ENCODE measurements at places on chromosomes 12 and 14.
A peak's percentile ranks its signal among the peaks of the same experiment; 100 is the strongest.

DNA sequence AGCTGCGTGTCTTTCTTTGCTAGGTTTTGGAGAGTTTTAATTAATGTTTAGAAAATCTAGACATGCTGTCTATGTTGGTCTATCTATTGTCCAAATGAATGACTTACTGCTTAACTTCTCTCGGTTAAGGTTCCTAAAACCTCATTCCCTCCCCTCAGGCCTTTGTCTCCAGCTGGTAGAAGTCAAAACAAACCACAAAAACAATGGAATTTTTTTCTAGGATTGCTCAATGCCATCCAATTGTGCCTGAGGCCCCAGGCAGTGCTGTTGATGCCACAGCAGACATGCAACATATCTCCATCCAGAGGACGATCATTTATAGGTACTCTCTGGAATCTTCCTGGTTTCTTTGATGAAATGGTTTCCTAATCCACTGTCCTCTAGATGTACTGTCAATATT is 448.2 kb upstream of the TBX3 start:
- no peak for DNase-seq

DNA sequence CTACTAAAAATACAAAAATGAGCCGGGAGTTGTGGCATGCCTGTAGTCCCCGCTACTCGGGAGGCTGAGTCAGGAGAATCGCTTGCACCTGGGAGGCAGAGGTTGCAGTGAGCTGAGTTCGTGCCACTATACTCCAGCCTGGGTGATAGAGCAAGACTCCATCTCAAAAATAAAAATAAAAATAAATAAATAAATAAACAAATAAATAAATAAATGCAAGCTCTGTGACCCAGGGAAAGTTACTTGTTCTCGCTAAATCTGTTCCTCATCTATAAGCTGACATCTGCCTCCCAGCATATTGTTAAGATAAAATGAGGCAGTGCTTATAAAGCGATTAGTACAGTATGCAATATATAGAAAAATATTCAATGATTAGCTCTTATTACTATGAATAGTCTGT is 56.4 kb upstream of the STK38L start:
- DNase-seq = no peak

DNA sequence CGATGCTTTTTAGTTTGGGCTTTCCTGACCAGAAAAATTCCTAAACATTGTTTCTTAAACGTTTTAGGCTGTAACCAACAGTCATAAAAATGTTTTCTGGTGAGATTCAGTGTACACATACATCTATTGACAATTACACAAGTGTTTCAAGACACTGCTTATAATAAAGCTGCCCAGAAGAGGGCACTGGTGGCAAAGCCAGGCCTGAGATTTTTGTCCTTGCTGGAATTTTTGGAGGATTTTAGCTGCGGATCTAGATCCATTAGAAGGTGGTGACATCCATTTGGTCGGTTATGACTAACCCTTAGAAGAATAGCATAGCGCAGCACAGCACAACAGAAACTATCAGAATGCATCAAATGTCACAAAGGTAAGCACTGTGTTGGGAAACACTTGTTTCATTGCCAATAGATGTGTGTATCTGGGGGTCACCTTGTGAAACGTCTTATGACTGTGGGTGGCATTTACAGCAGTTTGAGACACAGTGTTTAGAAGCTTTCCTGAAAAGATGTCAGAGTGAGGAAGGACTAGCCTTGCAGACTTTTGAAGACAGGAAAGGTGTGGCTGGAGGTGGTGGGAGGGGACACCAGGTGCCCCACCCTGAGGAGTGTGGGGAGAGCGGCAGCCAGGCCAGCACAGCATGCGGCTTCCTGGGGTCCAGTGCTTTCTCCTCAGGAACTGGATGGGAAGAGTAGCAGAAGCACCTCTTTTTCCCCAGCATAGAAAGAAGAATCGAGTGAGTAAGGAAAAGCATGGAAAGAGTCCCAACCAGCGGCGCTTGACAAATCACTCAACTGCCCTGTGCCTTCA is 54.7 kb upstream of the FKBP4 start:
- no peak for DNase-seq

GRCh38 chr12:69653703-69654102 is 43.0 kb upstream of the LRRC10 start:
- DNase-seq = no peak

DNA sequence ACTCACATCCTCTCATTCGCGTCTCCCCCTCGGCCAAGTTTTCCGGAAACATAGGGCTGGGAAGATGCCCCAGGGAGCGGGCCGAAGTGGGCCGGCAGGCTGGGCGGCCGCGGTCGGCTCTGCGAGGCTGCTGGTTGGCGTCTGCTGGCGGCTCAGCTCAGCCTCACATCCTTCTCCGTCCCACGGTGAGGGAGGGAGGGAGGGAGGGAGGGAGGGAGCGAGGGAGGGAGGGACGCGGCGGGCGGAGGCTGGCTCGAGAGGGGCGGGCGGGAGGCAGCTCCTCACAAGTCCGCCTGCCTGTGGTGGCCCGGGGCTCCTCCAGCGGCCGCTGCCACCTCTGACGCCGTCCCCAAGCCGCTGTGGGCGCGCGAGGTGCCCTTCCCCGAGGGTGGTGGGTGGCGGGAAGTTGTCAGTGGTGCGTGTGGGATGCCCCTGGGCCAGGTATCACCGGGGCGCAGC is 93.8 kb downstream of the RFLNA start:
- DNase-seq = peak; percentile 75

GRCh38 chr14:51818748-51819380 is 41.5 kb upstream of the GNG2 start:
- DNase-seq = no peak

DNA sequence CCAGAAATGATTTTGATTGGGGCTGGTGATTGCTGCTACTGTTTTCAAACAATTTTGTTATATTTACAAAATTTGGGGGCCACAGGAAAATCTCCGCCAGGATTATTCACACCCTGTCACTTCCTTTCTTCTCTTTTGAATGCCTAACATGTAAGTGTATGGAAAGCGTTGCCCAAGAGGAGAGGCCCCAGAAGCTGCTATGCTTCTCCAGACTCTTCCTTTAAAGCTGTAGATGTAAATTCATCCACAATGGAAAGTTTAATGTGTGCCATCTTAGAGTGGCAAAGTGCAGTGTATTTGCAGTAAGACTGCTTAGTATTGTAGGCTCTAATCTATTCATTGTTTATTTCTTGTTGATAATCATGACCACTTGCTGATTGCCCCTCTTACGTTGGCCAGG is 136.7 kb upstream of the LRIG3 start:
- DNase-seq = no peak

GRCh38 chr12:123278101-123278627 is 6.5 kb upstream of the CDK2AP1 start:
- DNase-seq = peak; percentile 83

DNA sequence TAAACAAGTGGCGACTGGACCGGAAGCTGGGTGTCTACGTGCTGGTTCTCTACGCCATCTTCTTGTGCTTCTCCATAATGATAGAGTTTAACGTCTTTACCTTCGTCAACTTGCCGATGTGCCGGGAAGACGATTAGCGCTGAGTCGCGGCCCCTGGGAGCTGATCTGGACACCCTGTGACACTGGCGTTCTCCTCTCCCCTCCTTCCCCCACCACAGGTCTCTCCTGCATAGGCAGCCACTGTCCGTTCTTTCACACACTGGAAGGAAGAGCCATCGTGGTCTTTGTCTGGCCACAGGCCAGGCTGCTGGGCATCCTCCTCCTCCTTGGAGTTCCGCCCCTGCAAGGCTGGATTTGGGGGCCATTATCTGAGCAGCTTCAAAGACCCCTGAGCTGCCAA is 20.1 kb upstream of the RIN3 start:
- no peak for DNase-seq

DNA sequence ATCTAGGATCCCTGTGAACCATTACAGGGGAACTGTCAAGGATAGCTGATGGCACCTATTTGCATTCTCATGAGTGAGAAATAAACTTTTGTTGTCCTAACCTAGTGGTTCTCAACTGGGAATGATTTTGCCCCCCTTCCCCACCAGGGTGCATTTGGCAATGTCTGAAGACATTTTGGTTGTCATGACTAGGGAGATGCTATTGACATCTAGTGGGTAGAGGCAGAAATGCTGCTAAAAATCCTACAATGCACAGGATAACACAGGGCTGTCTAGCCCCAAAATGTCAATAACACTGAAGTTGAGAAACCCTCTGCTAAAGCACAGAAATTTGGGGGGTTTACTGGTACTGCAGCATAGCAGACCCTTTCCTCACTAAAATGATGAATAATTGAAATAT is 140.9 kb upstream of the SRRM4 start:
- no peak for DNase-seq

- no peak for DNase-seq
Measured at GRCh38 chr14:61388976-61389576, 67.7 kb downstream of the PRKCH start.

DNA sequence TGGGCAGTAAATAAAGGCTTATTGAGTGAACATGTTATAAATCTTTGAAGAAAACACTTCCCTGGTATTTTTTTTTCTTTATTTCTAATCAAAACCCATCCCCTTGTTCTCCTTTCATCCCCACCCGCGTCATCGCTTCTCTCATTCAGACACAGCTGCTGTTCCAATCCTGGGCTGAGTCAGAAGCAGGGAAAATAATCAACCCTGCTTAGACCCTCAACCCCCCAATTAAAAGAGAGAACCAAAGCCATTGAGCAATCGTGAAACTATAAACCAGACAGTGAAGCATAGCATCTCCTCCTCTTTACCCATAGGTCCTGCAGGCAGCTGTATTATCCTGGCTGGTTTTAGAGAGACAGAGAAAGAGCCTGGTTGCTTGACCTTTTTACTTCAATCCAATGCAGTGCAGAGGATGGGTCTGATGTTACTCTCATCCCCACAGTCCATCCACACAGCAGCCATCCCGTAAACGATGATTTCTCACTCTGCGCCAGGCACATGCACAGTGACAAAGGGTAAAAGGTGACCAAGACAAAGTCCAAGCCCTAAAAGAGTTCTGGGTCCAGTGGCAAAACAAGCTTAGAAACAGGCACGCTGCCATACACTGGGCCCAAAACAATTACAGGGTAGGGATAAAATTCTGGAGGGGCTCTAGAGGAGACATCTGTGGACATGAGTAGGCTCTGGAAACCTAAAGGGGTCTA is 238.3 kb downstream of the GALC start:
- DNase-seq = no peak

- no peak for DNase-seq
Measured at GRCh38 chr14:36254020-36254624, 66.3 kb downstream of the MBIP start.

DNA sequence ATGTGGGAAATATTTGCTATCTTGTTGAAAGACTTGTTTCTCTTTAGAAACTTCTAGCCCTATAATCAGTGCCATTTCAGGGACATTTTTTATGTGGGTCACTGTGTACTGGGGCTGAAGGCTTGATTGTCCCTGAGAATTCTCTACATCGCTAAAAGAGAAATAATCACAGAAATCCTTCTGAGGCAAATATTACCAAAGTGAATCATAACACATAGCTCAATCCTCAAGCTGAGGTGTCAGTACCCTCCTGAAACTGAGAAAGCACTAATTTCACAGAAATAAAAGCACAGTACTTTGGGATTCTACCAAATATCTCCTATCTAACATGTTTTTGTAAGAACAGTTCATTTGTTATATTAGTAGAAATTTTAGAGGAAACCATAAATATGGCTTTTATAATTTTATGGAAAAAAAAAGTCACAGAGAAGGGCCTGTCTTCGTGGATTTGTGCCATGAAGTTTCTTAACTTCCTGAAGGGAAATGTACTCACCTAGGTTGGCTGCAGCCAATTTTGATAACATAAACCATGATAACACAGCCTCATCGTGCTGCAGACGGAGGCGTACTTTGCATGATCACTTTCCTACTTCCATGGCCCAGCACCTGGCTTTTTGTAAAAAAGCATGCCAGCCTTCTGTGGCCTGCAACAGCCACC is 163.7 kb upstream of the HIF1A start:
- DNase-seq = no peak

DNA sequence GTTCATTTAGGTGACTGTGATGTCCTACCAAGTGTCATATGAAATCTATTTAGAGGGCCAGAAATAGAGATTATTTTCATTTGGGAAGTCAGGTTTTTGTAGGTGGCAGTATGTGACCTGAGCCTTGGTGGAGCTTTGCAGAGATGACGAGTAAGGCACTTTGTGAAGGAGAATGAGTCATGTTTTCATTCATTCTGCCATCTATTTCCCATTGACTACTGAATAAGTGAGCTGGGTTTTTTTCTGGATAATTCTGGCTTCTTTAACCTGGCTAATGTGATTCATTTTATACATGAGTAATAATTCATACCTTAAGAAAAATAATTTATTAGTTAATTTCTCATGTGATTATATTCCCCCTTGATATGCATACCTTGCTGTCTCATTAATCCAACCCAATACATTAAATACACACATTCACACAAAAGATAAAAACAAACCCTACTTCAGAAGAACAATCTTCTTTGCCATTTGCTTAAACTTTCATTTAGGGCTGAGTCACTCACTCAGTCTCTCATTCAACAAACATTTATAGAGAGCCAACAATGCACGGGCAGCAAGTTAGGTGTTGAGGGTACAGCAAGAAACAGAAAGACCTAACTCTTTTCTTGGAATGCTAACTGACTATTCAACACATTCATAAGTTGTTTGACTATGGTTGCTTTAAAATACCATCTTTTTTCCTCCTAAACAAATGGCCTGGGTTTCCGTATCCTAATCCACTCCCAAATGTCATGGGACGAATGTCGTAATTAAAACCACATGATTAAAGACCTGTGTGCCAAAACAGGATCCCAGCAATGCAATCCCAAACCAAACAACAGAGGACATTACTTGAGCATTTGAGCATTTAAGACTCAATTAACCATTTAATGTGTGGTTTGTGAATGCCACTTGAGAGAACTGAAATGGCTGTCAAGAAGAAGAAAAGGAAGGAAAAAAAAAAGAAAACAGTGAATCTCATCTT is 78.0 kb downstream of the KITLG start:
- no peak for DNase-seq

DNA sequence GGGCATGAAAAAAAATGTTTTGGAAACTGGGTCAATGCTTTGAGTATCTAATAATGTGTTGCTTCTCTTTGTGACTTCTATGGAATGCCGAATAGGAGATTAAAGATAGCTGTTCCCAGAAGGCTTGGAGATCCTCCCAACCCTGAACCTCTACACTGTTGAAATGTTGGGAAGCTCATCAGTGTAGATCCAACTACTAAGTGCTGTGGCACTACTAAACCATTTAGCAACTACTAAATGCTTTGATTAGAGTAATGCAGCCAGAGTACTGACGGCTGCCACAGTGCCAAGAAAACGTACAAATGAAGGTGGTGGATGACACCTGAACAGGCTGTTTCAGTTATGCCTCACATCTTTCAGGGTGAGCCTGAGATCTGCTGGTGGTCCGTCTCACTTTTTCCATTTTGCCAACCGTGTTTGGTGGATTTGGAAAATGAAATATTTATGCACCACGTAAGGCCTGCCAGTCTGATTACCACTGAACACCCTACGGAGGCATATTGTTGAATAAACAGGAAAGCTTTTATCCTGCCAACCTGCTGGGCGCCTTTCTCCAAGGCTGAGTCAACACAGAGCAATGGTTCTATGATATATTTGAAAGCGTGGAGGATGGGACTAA is 938.0 kb upstream of the FLRT2 start:
- DNase-seq = no peak

- no peak for DNase-seq
Measured at GRCh38 chr12:4011597-4011996, 138.4 kb upstream of the PARP11 start.

- no peak for DNase-seq
Measured at GRCh38 chr14:33851931-33852330, 98.9 kb downstream of the EGLN3 start.
